ENCODE measurements at places on chromosomes 16 and 17. TPM values are rescaled to one million over a fixed set of nuclear protein-coding genes. Genes with fewer than 3 reads are reported as not detected.
A peak's percentile ranks its signal among the peaks of the same experiment; 100 is the strongest.

Gene CLDN7
- 5.0 TPM for polyA plus RNA-seq

Gene OTOA
- polyA plus RNA-seq = 0.02 TPM

Gene KIF18B
- 12.6 TPM for polyA plus RNA-seq

Gene EME1
- 16.9 TPM for polyA plus RNA-seq

Gene PRR29
- polyA plus RNA-seq = 2.5 TPM

Gene WNK4
- 8.7 TPM for polyA plus RNA-seq

- no peak for DNase-seq
These were observed 74.6 kb downstream of the SPAG9 start for GRCh38 chr17:51046046-51046445.

DNA sequence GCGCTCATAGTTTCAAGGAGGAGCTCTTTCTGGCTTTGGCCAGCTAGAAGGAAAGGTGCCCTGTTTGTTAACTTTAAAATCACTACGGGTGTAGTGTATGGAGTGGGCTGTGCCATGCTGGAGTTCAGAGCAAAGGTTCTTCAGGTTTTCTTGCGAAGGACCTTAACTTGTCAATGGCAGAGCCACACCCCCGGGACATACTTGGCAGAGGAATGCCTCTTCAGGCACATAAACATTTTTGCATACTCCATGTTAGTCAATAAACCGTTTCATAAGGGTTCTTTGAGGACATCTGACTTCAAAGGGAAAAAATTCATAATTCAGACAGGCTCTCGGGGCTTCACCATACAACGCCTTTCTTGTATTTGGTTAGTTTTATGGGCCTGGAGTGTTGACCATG is 113.0 kb upstream of the PLCG2 start:
- DNase-seq = no peak

GRCh38 chr17:62652251-62653001 is 25.0 kb downstream of the MRC2 start:
- DNase-seq = peak; percentile 88

- DNase-seq = no peak
These were observed 392.2 kb downstream of the NPIPA8 start for GRCh38 chr16:17944345-17944744.

GRCh38 chr17:46732754-46733398 is 85.6 kb downstream of the WNT3 start:
- DNase-seq = no peak

DNA sequence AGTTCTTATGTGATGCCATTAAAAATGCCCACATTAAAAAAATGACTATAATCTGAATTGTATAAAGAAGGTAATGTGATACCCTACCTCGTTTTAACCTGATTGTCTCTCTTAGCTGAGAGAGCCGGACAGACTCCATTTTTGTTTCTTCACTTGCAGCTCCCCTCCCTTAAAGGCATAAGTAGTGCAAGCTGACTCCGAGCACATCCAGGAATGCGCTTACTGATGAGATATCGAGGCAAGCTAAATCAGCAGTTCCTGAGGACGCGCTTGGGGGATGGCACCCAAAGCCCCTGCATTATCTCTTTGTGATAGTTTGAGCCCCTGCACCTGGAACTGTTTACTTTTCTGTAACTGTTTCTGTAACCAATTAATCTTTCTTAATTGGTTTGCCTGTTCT is 6.3 kb downstream of the KRT24 start:
- no peak for DNase-seq

DNA sequence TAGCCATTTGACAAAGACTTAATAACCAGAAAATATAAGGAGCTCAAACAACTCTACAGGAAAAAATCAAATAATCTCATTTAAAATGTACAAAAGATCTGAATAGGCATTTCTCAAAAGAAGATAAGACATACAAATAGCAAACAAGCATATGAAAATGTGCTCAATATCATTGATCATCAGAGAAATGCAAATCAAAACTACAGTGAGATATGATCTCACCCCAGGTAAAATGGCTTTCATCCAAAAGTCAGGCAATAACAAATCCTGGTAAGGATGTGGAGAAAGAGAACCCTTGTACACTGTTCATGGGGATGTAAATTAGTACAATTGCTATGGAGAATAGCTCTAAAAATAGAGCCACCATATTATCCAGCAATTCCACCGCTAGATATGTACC is 43.1 kb downstream of the HSD17B2 start:
- DNase-seq = no peak
